Adrenal gland (tissue), 19 donors: ENCODE measurements at places on chromosomes 12 and 14. TPM values are rescaled to one million over a fixed set of nuclear protein-coding genes. Genes with fewer than 3 reads are reported as not detected.

The FOXG1 gene
- not detected for total RNA-seq

The SPIC gene
- total RNA-seq = 1.5 TPM

The TAS2R42 gene
- not detected for total RNA-seq

The TMEM63C gene
- 19.5 TPM for total RNA-seq

The CCDC196 gene
- total RNA-seq = not detected

The RDH11 gene
- total RNA-seq = 73.6 TPM

The PCK2 gene
- 15.0 TPM for total RNA-seq

The TSHR gene
- total RNA-seq = 0.92 TPM

The DPPA3 gene
- total RNA-seq = not detected

The ACRBP gene
- total RNA-seq = 0.69 TPM

The SCNN1A gene
- total RNA-seq = 12.0 TPM

The KLHL33 gene
- 0.18 TPM for total RNA-seq

GRCh38 chr12:54251667-54252284, 28.1 kb downstream of the CBX5 start:
- DNase-seq = no peak

DNA sequence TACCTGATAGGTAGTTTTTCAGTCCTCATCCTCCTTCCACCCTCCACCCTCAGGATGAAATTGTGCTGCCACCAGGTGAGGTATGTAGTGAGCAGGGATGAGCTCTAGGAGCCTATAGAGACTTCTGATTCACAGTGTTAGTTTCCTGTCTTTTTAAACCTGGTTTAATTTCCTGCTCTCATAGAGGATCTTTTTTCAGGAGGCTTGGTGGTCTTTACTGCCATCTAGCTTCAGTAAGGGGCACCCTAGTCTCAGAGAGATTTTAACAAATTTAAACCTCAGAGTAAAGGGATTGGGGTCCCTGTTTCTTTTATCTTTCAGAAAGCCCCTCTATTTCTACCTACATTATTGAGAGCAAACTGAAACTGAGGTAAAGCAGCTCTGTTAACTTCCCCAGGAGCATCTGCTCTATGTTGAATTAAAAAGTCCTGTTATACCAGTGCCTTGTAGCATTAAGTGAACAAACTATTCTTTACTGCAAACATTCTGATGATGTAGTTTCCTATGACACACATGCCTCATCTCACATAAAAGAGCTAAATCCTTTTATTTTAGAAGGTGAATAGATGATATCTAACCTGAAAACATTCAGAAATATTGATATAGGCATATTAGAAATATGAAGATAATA, 172.2 kb upstream of the DDHD1 start:
- DNase-seq = no peak

DNA sequence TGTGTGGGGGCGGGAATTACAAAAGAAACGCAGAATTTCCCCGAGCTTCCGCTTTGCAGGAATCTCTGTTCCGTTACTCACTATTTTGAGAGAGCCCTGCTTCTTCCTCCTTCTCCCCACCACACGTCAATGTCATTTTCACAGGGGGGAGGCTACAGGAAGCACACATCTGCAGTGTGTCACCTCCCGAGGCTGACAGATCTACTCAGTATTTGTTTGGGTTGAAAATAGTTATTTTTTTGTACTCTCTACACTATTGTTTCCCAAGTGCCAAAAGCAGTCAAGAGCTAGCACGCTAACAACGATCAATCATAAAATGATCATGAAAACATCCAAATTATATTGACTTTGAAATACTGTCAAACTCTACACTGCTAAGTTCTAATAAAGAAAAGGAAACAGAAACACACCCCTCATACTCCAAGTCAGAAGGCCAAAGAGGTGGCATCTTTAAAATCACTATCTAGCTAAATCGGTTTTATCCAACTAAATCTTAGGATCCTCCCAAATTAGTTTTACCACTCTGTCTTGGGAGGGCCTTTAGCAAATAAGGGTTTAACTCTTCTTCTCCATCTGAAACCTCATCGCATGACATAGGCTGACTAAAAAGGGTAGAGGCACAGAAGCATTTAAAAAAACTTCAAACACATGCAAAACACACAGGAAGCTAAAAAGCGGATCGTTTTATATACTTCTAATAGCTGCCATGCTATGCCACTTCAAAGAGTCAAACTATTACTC, 51.8 kb downstream of the FOXN3 start:
- peak; percentile 44 for DNase-seq

DNA sequence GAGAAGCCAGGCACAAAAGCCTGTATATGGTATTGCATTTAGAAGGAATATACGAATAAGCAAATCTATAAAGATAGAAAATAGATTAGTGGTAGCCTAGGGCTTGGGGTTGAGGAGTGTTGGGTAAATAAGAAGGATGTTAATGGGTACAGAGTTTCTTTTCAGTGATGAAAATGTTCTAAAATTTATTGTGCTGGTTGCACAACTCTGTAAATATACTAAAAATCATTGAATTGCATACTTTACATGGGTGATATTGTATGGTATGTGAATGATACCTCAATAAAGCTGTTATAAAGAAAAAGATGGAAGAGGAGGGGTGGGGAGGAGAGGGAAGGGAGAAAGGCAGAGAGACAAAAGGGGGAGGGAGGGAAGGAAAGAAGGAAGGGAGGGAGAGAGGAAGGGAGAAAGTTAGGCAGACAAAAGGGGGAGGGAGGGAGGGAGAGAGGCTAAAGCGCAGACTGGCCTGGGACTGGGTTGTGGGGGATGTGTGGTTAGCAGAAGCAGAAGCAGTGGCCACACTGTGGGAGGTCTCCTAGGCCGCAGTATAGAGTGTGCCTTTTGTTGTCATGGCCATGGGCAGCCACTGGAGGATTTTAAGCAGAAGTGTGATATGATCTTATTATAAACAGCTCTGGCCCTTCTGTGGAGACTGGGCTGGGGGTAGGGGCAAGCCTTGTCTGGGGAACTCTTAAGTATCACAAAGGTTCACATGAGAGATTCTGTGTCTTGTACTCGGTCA, 73.6 kb upstream of the ELK3 start:
- no peak for DNase-seq

- no peak for DNase-seq
Observed at GRCh38 chr12:116881877-116882507, 751 bp upstream of the HRK start.

GRCh38 chr14:51294951-51295525, 55.0 kb downstream of the TMX1 start:
- no peak for DNase-seq

- DNase-seq = peak; percentile 59
Observed at GRCh38 chr12:106309671-106310505, 7.4 kb downstream of the TCP11L2 start.

DNA sequence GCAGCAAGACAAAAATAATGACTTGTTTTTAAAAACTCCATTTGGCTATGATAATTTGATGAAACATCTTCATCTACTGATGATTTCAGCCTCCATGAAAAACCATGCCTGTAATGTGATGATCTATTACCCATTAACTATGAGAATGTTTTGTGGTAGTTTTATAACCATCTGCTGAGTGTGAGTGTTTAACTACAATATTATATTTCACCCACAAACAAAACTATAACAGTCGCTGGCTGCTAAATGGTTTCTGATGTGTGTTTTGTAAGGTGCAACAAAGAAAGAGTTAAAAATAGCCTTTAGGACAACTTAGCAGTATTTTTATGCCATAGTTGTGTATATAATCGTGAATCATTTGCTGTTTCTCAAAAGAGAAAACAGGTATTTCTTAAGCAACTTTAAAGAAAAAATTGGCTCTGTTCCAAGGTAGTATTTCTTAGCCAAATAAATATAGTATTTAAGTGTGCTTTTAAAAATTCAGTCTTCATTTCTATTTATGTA, 4.9 kb downstream of the PTHLH start:
- no peak for DNase-seq

GRCh38 chr12:126776026-126776655, 1490.8 kb upstream of the TMEM132C start:
- DNase-seq = no peak

DNA sequence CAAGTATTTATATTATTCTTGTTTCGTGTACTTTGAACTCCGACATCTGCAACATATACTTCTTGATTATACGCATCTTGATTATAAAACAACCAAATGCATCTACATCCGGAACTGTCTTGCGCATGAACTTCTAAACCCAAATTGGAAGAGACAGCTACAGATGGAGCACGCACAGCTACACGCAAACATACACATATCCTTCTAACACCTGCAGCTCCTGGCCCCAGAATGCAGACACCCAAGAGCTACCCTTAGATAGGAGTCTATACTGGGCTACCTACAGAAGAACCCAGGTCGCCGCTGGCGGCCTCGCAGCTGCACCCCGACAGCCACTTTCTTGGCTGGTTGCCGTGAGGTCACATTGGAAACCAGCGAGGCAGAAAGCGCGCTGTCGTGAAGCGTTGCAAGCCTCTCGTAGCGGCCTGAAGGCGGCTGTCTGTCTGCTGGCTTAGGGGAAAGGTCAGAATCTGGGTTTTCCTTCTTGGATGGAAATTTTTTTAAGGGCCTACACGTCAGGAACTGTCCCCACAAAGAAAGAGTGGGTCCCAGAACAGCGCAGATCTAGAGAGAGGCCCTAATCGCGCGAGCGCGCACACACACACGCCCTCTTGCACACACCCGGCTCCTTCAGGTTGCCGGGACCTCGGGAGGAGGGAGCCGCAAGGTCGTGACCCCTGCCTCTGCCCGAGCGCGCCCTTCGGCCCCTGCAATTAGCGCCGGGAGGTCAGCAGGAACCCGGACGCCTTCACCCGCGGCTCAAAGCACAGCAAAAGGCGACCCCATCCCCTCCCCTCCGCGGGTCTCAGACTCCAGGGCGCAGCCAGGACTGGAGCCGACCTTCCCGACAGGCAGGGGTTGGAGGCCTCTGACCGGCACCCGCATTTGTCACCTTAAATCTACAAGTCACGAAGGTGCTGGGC, 17.0 kb downstream of the TBX3 start:
- no peak for DNase-seq

GRCh38 chr14:55240526-55241178, 30.6 kb upstream of the FBXO34 start:
- no peak for DNase-seq

GRCh38 chr14:57897144-57897748, 31.4 kb upstream of the SLC35F4 start:
- DNase-seq = no peak

DNA sequence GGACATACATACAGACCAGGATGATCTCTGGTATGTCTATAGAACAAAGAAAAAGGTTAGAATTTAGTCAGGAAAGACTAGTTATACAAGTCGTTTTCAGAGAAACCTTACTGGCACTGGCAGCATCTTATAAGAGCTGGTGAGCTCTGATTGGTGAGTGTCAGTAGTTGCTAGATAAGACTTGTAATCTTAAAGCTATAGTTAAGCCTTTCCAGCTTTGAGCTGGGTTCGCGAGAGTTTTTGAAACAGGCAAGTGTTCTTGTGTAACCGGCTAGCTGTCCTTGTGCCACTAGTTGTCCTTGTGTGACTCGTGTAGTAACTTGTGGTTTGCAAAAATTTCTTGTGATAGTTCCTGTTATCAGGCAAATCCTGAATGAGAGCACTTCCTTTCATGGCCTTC, 740.9 kb downstream of the GALC start:
- peak; percentile 10 for DNase-seq

GRCh38 chr12:3564861-3565260, 73.9 kb downstream of the PRMT8 start:
- no peak for DNase-seq

DNA sequence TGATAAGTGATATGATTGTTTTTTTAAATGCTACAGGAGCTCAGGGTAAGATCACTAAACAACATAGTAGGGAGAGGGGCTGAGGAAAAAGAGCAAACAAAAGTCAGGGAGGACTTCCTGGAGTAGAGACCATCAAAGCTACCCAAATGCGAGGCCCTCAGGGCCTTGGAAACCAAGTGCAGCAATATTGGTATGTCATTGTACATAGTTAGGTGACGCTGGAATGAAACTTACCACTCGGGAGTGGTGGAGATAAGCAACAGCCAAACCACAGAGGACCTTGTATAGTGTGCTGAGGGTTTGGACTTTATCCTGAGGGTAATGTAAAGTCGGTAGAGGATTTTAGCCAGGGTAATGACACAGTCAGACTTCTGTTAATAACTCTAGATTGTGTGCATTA, 13.8 kb downstream of the KITLG start:
- DNase-seq = no peak

DNA sequence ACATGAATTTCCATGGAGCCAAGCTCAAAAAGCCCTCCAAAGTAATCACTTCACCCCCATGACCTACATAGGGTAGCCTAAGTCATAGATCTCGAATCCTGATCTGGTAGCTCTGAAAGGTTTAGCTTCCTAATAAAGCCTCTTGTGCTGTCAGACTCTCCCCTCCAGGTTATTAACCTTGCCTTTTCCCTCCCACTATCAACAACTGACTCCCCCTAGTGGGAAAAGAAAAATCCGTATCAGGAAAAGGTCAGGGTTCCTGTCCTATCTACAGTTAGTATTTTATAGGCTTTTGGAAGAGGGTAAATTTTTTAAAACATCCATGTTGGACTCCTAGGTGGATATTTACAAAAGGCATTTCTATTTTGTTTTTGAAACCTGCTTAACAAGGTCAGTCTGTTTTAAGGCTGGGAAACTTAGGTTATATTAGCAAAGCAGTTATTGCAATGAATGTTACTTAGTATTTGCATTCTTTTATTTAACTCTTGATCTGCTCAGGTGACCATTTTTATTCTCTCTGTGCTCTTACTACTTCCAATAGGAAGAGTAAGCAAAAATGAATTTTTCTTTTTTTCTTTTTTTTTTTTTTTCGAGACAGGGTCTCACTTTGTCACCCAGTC, 8.0 kb downstream of the YY1 start:
- DNase-seq = no peak

- no peak for DNase-seq
Observed at GRCh38 chr12:109686523-109686922, 27.1 kb upstream of the FAM222A start.

DNA sequence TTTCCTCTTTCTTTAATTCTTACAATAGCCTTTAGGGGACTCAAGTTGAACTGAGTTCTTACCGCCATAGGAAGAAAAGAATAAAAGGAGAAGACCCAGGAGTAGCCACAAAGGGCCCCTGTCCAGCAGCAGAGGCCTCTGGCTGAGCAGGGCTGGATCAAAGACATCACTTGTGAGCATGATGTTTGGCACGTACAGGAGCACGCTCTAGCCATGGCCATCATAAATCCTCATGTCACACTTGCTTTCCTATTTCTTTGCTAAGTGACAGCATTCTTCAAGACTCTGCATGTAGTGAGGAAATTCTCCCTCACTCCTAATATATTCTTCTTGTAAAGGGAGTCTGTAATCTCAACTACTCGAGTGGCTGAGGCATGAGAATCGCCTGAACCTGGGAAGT, 15.7 kb downstream of the CLEC4C start:
- no peak for DNase-seq
